Kidney (tissue), 22 donors: ENCODE measurements at places on chromosomes 2 and 18. TPM values are rescaled to one million over a fixed set of nuclear protein-coding genes. Genes with fewer than 3 reads are reported as not detected.
A peak's percentile ranks its signal among the peaks of the same experiment; 100 is the strongest.

DNA sequence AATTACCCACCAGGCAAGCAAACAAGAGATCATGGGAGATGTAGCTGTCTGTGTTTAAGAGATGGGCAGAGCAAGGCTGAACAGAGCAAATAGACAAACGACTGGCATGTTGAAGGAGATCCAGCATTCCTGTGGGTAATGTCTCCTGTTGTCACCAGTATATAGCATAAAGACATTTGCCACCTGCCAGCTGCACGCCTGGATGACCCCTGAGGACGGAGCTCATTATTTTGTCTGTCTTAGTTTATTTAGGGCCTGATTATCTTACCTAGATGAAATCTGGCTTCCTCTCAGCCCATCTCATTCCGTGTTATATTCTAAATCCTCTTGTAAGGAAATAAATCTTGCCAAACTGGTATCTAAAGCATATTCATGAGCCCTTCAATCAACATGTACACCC lies 510.3 kb upstream of the LINC00305 start:
- DNase-seq: peak; percentile 77

GRCh38 chr18:73006331-73006730 lies 138.5 kb upstream of the NETO1 start:
- no peak for DNase-seq

SUCLG1 gene
- polyA plus RNA-seq: 789 TPM

- no peak for DNase-seq
Measured at GRCh38 chr2:108634576-108635160, 84.6 kb upstream of the RANBP2 start.

DNA sequence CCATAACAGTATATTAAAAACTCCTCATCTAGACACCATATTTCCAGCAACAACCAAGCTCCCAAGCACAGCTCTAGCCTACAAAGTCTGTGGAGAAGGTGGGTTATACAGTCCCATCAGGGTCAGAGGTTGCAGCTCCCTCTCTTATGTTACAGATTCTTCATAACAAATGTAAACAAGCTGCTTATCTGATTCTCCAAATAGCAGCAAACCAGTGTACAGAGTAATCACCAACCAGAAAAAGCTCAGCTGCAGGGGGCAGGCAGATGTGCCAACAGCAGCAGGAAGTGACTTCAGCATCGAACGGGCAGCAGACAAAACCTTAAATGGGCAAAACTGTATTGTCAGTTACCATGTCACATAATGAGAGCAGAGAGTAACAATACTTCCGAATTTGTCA lies 52.9 kb upstream of the NABP1 start:
- DNase-seq: no peak

GRCh38 chr2:158748926-158749590 lies 46.1 kb upstream of the DAPL1 start:
- no peak for DNase-seq

DNA sequence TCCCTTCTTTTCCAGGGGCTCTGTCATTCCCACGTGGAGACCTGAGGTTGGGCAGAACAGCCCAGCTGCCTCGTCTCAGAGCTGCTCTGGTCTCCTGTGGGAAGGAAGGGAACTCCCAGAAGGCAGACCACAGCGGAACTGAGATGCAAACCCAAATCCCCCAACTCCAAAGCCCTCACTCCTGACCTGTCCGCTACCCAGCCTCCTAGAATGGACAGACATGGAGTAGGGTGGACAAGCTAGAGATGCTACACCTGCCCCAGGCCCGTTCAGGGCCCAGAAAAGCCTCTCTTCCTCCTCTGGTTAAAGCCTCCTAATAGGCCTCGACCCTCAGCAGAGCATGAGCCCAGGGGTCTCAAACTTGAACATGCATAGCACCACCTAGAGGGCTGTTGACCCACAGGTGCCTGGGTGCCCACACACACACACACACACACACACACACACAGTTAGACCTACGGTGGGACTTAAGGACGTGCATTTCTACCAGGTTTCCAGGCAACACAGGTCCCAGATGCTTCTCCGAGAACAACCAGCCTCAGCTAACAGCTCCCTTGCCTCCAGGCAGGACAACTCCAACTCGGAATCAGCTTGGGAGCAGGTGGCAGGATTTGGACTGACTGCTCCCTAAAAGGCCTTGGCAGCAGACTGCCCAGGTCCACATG lies 93.5 kb downstream of the TNS1 start:
- DNase-seq: no peak

GRCh38 chr18:57052173-57052572 lies 94.7 kb upstream of the BOD1L2 start:
- DNase-seq: no peak

- DNase-seq: no peak
Measured at GRCh38 chr18:74861154-74861553, 263.5 kb downstream of the ZNF407 start.

MATN3 gene
- polyA plus RNA-seq: 2.3 TPM

DNA sequence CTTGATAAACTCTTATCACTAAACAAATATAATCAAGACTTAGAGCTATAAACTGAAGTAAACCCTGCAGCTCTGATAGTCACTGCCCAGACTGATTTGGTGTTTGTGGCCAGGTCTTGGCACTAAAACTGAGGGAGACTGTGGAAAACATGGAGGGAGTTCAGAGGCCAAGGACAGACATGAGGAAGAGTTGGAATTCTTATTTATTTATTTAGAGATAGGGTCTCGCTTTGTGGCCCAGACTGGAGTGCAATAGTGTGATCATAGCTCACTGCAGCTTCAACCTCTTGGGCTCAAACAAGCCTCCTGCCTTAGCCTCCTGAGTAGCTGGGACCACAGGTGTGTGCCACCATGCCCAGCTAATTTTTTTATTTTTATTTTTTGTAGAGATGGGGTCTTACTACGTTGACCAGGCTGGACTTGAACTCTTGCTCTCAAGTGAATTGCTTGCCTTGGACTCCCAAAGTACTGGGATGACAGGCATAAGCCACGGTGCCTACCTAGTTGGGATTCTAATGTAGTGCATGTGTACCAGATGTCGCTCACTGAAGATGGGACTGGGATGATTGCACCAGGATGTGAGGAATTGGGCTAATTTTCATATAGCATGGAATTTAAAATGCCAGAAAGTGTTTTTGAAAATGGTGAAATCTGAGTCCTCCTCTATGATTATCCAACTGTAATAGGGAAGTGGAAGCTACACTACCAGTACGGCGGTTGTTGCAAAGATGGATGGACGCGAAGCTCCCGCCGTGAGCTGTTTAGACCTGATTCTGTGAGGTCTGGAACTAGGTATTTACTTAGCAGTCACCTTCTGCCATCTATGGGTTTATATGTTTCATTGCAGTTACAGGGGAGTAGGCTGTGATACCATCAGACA lies 52.7 kb upstream of the CTLA4 start:
- DNase-seq: peak; percentile 54

LAMA1 gene
- polyA plus RNA-seq: 10.7 TPM
